Ammon's horn (tissue), 1 donor: ENCODE measurements at places on chromosomes 6 and 20.

DNA sequence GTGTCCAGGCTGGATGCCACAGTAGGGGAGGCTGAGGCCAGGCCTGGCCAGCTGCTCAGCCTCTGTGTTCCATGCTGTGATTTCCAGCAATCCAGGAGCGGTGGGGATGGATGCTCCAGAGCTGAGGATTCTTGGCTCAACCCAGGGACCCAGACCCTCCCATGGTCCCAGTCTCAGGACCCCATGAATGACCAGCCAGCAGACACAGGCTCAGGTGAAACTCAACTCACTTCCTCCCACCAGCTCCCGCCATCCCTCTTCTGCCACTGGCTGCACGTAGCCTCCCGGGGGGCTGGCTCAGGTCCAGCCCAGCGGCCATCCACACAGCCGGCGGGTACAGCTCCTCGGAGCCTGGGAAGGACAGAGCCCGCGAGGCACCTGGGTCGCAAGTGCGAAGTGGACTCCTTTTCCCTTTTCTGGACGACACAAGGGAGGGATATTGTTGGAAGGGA is 54.5 kb upstream of the DACT2 start:
- no peak for DNase-seq

DNA sequence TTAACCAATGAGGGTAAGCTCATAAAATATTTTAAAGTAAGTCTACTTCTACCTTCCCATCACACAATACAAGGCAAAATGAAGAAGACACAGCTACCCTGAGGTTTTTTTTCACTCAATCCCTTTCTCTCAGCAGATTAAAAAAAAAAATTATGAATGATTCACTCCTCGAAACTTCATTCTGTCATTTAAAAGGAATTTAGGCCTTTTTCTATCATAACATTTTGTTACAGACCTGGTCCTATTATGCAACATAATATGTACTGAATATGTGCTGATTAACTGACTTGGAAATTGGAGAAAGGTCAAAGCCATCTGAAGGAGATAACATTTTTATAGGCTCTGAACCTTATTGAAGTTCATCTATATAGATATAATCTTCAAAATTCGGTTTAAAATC is 45.5 kb downstream of the PRL start:
- DNase-seq, result no peak

DNA sequence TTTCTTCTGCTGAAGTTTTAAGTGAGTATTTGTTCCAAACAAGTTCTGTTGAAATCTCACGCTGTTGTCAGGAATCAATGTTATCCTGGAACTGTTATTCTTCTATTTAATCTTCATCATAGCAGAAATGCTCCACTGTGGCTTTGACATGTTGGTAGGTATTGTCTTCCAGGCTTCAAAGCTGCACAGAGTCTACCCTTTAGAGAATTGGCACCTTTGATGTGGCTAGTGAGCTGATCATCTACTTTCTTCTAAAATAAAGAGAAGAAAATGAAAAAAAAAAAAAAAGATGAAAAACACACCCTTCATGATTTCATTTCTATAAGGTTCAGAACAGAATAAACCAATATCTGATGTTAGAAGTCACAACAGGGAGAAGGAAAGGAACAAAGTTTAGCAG is 5.8 kb upstream of the ZSCAN23 start:
- DNase-seq, result no peak

- no peak for DNase-seq
Observed at GRCh38 chr20:52172392-52173047, 19.1 kb downstream of the ZFP64 start.

- DNase-seq, result no peak
Observed at GRCh38 chr20:59845472-59845871, 88.0 kb downstream of the SYCP2 start.

DNA sequence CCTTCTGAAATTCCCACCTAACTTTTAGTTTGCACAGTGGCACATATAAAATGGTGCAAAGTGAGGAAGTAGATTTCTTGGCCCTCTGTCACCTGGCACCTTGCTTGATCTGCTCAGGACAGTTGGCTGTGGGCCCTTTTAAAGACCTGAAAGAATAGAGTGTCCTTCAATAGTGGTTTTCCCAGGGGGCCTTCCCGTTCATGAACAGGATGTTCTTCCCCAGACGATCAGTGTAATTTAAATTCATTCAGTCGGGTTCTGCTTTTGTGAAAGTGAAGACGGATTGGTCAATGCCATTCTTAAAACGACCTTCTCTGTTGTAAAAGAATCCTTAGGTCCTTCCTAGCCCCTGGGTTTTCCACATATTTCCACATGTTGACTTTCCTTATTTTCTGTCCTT is 178.5 kb downstream of the SASH1 start:
- no peak for DNase-seq

- DNase-seq, result no peak
Observed at GRCh38 chr6:159181914-159182313, 12.7 kb downstream of the FNDC1 start.

DNA sequence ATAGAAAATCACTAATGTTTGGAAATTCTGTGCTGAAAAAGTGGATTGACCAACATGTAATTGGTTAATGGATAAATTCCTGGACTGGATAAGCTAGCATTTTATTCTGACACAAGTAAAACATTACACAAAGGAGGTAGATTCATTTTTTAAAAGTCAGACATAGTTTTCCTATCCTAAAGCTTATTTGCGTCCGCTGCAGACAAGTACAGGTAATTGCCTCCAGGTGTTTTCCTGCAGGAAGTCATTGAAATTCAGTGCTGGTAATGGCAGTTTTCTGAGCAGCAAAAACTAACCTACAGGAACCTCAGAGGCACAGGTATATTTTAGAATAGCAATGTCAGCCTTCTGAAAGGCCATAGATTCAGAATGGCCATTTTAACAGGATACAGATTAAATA is 20.0 kb upstream of the HIVEP1 start:
- no peak for DNase-seq

GRCh38 chr20:44118185-44119033 is 68.6 kb downstream of the JPH2 start:
- DNase-seq, result no peak

DNA sequence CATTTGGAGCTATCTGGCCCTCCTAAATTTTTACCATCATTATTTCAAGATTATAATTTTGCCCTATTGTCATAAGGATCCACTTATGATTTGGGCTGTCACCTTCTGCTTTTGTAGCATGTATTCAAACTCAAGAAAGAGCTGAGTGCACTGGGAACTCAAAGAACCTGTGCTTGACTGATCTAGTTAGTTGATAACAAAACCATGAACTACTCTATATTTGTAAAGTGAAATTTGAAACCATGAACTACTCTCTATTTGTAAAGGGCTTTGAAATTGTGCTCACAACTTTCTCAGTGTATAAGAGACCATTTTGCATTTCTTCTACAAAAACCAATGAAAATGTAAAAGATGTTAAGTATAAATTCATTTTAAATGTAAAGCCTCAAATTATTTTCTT is 77.5 kb upstream of the POPDC3 start:
- DNase-seq, result no peak

- no peak for DNase-seq
Observed at GRCh38 chr6:42339991-42340401, 111.7 kb downstream of the TRERF1 start.

- DNase-seq, result no peak
Observed at GRCh38 chr20:4633780-4634179, 87.9 kb upstream of the PRND start.

- no peak for DNase-seq
Observed at GRCh38 chr6:23268348-23268747, 699.0 kb downstream of the HDGFL1 start.

DNA sequence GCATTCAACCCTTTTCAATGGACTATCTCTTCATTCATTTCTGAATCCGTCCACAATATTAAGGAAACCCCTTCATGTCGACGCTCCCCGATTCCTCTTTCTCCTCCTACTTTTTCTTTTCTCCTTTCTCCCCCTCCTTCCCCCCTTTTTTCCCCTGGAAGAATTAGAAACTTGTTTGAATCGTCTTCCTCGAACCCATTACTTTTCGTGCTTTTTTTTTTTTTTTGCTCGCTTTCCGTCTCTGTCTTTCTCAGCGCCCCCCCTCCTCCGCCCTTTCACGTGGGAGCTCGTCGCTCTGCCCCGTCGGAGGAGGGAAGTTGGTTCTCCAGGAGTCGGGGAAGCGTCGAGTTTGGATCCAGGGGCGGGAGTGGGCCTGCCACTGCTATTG is 2.3 kb upstream of the NKX2-2 start:
- no peak for DNase-seq

GRCh38 chr20:63071541-63072181 is 64.9 kb upstream of the BHLHE23 start:
- DNase-seq, result no peak

GRCh38 chr20:61332016-61332975 is 80.2 kb downstream of the CDH4 start:
- DNase-seq, result no peak

DNA sequence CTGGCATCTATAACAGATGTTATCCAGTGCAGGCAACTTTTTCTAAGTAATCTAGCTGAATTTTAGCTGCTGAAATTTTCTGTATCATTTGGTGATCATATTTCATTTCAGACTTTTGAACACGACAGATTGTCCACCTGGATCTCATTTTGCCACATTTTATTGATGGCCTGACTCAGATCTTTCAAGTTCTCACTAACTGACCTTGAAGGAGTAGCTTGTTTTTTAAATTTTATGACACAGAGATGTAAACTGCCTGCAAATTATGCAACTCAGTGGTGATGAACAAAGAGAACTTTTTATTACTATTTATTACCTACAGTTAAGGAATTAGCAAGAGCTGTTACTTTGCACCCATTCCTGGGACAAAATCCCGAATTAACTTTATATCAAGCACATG is 366.4 kb downstream of the PAX1 start:
- DNase-seq, result no peak

GRCh38 chr20:46712056-46712636 is 2.7 kb downstream of the SLC2A10 start:
- DNase-seq, result no peak

- DNase-seq, result no peak
Observed at GRCh38 chr20:8532169-8532568, 400.1 kb downstream of the PLCB1 start.

DNA sequence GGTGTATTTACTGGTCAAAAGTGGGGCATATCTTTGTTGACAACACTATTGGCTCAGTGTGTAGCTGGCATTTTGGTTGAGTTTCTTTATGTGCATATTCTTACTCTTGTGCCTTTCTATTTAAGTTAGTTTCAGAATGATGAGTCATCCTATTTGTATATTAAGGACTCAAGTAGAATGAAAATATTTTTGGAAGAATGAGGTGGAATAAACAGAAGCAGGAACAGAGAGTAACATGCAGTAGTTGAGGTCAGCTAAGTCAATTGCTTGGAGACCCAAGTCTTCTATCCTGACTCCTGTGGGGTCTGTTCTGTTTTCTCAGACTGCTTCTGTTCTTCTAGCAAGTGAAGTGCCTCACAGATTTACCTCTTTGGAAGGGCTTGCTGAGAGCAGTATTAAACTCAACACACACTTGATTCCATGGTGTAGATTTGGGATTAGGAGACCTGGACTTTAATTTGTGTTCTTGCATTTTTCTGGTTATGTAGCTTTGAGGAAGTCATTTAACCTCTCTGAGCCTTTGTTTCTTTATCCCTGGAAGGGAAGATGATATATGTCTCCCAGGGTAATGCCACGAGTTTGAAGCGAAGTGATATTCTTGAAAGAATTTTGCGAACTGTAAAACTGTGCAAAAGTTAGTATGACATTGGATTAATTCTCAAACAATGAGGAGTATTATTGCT is 324.3 kb downstream of the QKI start:
- DNase-seq, result no peak

DNA sequence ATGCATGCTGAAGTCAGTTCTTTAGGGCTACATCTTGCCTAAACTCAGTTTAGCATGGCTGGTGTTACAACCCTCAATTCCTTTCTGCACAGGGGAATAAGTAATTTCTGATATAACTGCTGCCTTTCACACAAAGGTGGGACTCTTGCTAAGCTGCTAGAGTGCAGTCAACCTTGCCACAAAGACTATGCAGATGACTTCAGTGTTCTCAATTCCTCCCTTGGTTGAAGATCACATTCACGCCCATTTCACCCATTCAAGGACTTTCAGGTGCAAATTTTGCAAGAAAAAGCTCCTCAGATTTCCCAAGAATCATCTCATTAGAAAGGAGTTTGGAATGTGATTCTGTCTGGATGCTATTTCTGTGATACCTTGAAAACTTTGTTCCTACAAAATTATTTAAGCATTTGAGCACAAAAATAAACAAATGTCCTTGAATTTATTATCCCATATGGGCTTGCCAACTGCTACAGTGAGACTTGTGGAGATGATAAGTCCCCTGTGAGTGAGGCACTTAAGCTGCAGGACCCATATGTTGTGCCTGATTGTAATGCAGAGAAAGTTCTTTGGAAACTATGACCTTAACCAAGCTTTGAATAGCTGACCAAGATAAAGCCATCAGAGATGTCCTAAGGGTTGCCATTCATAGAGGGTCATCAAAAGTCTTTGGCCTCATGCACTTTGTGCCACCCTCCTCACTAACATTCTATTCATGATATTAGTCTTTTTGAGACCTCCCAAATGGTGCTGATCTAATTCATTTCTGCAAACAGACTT is 111.8 kb downstream of the PLCB4 start:
- no peak for DNase-seq

DNA sequence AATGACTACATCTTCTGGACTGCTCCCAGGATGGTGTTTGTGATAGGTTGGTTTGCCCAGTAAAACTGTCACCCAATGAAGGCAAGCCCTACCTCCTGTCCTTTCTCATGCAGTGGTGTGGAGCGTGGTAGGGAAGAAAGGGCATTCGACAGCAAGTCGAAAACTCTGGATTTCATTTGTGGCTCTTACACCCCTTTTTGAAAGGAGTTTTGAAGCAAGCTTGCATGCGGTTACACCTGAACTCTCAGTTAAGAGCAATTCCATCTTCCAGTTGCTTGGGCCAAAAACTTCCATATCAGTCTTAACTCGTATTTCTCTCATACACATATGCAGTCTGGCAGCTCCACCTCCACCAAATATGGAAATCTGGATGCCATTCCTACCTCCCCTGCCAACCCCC is 19.7 kb upstream of the SLC22A2 start:
- no peak for DNase-seq

- DNase-seq, result no peak
Observed at GRCh38 chr20:1861347-1861976, 33.7 kb upstream of the SIRPA start.

DNA sequence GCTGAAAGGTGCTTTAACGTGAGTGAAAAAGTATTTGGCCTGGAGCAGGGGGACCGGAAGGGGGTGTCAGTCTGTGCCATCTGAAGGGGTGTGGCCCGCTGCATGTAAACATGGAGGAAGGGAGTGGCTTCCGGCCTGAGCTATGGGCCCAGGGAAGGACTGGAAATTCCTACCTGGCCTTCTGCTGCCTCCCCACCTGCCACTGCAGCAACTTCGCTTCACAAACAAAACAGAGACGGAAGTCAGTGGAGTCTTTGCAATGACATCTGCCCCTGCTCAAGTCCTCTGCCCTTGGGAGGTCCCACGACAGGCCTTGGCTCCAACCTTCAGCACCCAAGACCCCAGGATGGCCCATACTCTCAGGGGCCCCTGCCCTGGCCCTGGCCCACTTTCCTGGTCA is 28.1 kb upstream of the FOXP4 start:
- DNase-seq, result no peak

- no peak for DNase-seq
Observed at GRCh38 chr6:138654715-138655634, 118.6 kb upstream of the CCDC28A start.
